Activated CD4-positive, alpha-beta T cell treated with anti-CD3 and anti-CD28 coated beads, Interleukin-2, amount 50 U/mL, for 1 hour (primary cell): ENCODE measurements at places on chromosomes 3 and 15.

- no peak for DNase-seq
These were observed 107.4 kb upstream of the SLC4A7 start for GRCh38 chr3:27591312-27592210.

DNA sequence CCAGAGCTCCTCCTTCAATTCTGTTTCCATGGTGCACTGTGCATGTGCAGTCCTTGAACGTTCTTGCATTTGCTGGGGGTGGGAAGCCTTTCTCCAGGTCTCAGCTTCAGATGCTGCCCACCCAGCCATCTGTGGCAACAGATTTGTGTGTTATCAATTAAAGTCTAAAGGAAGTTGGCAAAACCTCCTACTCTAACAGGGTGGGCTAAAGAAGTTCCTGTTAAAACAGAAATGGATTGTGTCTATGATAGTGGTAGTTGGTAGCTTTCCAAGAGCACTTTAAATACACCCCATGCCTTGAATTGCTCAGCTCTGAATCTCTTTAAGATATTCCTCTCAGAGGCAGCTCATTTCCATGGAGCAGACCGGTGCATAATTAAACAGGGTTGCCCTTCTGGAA lies 488.0 kb upstream of the SUCLG2 start:
- no peak for DNase-seq

- DNase-seq: no peak
These were observed 309.2 kb downstream of the NSUN3 start for GRCh38 chr3:94372026-94372425.

DNA sequence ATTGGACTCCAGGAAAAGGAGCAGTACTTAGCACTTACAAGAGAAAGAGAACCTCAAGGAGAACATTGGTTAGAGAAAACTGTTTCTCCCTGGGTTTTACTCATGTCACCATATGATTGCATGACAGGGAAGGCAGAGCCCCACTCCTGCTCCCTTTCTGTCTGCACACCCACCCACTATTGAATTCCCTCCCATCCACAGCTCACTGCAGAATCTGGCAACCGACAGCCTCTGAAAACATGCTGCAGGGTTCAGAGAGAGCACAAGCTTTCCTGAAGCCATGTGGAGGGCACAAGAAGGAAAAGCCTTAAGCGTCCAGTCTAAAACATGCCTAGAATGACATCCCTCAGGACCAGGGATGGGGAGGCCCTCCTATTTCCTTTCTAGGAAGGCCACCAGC lies 3.0 kb upstream of the IL17RD start:
- DNase-seq: no peak

DNA sequence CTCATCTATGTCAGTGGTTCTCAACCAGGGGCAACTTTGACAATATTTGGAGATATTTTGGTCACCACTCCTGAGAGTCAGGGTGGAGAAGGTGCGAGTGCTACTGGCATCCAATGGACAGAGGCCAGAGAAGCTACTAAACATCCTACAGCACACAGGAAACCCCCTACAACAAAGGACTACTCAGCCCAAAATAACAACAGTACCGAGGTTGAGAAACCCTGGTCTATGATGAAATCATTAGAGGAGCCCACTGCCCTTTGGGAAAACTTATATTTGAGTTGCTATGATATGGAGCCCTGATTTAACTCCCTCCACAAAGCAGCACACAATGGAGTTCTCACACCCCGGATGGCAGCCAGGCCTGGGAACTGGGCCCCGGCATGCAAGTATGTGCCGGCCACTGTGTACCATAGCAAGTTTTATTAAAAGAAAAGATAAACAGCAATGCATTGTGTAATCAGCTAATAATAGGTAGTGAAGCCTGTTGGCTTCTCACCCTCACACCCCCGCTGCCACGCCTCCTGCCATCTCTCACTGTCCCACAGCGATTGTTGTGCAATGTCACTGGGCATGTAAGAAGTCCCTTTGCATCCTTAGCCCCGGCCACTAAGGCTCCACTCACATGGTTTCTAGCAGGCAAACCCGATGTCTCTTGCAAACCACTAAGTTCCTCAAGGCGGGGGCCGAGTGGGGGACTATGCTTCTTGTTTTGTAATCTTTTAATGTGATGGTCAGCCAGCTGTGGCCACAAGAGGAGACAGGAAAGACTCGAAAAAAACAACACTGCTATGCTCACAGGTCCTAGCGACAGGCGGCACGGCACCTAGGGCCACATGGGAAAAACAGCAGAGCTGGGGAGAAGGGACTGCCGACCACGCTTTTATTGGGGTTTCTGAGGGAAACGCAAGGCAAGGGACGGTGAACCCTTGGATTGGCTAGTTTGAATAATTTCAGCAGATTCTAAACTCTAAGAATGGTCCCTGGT lies 110.0 kb downstream of the AQP9 start:
- DNase-seq: no peak

DNA sequence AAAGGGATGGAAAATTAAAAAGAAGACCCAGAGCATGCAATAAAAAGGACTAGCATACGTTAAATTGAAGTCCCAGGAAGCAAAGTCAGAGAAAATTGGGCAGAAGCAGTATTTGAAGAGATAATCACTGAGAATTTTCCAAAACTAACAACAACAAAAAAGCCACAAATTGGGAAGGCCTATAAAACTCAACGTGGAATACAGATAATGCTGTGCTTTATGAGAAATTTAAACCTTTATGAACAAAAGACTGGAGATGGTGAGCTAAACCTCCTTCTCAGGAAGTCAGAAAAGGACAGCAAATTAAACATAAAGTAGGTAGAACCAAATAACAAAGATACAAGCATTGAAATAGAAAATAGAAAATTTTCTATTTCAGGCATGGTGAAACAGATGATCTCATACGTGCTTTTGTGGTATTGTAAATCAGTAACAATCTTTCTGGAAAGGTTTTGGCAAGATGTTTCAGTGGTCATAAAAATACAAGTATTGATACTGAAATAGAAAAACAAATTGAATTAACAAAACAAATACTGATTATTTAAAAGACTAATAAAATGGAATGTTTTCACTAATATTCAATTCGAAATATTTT lies 55.6 kb downstream of the LYSMD4 start:
- no peak for DNase-seq

DNA sequence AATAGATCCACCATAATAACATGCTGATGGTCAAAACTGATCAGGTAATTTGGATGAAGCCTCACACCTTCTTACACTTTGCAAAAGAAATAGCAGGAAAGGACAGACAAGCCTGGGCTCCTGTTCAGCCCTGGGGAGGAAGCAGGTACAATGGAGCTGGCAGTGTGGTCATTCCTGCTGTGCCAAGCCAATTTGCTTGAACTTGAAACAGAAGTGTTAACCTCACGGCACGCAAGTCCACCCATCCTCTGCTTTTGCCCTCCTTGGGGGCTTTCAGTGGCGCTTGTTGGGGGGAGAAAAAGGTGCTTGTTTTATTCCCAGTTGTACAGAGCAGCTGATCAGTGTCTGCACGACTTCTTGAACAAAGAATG lies 36.8 kb upstream of the RFTN1 start:
- DNase-seq: no peak

- no peak for DNase-seq
These were observed 31.2 kb upstream of the RARRES1 start for GRCh38 chr3:158763421-158763820.

DNA sequence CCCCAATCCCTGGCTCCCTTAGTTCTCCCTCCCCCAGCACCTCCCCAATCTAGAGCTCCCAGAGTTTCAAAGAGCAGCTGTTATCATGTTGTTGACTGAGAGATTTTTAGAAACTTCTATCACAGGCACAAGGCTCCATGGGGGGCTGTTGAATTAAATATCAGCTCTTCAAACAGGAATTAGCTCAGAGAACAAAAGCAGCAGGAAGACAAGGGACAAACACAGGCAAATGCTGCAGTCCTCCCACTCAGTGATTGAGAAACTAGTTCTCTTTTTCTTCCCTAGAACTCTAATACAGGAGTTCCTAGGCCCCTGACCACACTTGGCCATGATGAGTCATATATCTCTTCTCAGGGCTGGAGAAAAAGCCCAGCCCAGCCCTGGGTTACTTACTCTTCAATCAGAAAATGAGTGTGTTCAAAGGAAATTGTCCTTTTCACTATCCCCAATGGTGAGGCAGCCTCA lies 262.1 kb downstream of the IGSF11 start:
- no peak for DNase-seq

DNA sequence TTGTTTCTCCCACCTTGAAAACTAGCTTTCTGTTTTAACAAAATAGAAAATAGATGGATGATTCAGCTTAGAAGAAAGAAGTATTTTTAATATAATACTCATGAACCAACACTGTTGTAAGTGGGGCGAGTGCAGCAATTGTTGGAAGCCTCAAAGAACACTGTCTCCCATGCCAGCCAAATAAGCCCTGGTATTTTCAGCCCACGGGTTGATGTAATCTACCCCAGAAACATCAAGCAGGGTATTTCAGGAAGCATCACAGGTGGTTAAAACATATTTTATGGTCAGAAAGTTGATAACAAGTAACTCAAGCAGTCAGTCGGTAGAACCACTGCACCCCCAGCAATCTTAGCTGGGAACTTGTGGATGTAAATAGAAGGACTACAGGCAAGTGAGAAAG lies 115.9 kb downstream of the SV2B start:
- DNase-seq: no peak

DNA sequence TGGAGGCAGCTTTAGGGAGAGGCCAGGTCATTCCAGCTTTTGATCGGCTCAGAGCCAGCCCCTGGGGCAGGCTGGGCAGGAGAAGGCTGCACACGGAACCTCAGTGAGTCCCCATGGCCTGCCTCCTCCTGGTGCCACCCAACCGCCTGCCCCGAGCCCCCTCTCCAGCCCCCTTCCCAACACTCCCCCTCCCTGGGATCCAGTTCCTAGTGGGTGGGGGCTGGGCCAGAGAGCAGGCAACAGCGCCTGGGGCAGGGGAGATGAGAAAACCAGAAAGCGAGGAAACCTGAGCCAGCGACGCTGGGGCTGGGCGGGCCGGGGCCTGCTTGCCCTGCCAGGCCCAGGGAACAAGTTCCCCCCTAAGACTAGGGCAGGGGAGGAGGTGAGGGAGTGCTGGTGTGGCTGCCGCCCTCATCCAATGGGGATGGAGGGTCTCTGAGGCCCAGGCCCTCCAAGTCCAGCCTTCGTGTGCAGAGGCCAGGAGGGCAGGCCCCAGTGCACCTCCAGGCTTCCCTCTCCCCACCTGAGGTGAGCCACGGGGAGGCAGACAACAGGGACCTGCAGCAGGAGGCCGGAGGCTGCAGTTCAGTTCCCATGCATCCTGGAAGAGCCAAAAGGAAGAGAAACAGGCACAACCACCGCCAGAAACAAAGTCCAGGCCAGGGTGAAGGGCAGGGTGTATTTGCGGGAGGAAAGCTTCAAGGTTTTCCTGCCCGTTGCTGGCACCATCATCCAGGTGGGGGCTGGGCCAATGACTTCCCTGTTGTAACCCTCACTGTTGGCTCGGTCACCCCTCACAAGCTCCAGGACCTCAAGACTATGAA lies 4.0 kb upstream of the SEMA3F start:
- no peak for DNase-seq

DNA sequence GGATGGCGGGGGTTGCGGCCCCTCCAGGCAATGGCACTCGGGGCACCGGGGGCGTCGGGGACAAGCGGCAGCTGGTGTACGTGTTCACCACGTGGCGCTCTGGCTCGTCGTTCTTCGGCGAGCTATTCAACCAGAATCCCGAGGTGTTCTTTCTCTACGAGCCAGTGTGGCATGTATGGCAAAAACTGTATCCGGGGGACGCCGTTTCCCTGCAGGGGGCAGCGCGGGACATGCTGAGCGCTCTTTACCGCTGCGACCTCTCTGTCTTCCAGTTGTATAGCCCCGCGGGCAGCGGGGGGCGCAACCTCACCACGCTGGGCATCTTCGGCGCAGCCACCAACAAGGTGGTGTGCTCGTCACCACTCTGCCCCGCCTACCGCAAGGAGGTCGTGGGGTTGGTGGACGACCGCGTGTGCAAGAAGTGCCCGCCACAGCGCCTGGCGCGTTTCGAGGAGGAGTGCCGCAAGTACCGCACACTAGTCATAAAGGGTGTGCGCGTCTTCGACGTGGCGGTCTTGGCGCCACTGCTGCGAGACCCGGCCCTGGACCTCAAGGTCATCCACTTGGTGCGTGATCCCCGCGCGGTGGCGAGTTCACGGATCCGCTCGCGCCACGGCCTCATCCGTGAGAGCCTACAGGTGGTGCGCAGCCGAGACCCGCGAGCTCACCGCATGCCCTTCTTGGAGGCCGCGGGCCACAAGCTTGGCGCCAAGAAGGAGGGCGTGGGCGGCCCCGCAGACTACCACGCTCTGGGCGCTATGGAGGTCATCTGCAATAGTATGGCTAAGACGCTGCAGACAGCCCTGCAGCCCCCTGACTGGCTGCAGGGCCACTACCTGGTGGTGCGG lies 1.9 kb downstream of the CHST2 start:
- peak; percentile 68 for DNase-seq

DNA sequence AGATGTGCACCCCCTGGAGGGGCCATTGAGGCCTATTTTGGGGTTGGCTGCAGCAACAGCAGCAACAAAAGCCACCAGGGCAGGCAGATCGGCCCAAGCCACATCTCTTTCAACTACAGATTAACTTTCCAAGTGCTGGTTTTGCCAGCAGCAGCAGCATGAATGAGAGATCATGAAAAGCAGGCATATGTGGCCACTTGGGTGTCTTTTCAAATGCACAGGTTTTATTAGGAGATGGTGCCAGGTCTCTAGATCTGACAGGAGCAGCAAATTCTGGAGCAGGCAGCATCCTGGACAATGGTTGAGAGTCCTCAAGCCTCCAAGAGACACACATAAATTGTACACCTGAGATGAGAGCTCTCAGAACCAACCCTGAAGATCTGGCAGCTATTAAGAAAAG lies 31.7 kb upstream of the CCDC66 start:
- DNase-seq: no peak

- DNase-seq: no peak
These were observed 40.9 kb downstream of the BDH1 start for GRCh38 chr3:197514786-197515355.

- DNase-seq: peak; percentile 40
These were observed 61.3 kb upstream of the ACKR4 start for GRCh38 chr3:132535575-132536441.

DNA sequence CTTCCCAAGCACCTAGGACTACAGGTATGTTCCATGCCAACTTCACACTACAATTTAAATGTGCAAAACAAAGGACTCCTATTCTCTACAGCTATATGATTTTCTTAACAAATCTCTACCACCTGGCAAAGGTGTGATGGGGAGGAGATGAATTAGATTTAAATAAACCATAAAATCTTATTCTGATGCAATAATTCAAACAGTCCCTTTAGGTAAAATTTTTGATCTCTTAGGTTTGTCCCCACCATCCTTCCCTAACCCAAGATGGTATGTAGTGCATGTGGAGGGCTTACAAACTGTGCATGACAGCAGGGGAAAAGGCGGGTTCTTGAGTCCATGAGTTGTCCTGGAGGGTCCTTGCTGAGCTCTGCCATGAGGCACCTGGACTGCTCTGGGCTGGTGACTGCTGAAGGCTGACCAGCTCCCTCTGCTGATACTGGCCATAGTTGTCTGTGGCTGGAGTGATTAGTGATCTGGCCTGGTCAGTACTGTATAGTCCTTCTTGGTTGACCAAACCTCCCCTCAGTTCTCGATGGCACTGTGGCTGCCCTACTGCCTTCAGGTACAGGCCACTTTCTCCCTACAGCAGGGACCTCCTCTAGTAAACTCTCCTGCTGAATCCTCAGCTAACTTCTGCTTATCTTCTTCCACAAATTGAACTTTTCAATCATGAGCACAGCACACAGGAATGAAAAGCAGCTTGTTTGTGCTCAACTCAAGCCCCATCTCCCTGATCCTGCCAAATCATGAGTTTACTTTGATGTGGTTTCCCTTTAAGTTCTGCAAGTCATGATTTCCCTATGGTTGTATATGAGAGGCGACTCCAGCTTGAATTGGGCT lies 30.1 kb downstream of the CFAP161 start:
- no peak for DNase-seq
